ENCODE measurements at places on chromosomes 4 and X.
A peak's percentile ranks its signal among the peaks of the same experiment; 100 is the strongest.

GRCh38 chr4:185011408-185011807 is 6.9 kb upstream of the HELT start:
- DNase-seq = no peak

DNA sequence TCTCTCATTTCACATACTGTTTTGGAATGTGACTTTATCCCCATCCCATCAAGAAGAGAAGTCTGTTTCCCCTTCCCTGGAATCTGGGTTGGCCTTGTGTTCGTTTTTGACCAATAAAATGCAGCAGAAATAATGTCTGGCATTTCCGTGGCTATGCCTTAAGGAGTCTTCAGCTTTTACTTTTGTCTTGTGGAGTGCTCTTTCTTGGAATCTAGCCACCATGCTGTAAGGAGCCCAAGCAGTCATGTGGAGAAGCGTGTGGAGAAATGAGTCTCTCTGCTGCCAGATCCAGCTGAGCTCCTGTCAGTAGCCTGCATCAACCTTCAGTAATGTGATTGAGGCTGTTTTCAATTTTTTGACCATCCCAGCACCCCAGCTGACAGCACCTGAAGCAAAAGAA is 84.4 kb upstream of the ARMCX2 start:
- no peak for DNase-seq

DNA sequence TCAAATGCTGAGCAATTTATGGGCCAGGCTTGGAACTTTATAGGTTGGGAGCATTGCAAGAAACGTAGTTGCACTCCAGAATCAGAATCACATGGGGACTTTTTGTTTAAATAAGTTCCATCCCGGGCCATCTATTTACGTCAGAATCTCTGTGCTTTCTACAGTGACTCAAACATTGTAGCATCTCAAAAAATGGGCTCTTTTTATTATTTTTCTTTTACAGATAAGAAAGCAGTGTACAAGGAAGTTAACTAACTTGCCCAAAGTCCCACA is 10.2 kb downstream of the CC2D2A start:
- DNase-seq = peak; percentile 31

- DNase-seq = no peak
Observed at GRCh38 chr4:150525321-150525868, 56.6 kb upstream of the MAB21L2 start.

DNA sequence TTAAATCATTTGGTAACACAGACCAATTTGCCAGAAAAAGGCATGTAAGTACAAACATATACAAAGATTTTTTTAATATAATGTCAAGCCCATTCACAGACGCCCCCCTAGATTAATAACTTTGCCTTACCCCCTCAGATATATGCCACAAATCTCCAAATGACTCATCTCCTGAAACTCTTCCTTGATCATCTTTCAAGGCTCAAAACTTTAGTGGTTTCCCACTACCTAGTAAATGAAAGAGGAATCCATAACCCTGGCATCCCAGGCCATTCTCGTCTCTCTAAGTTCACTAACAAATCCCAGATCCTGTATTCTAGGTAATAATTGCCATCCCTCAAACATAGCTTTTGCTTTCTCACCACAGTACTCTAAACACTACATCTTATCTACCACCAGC is 61.9 kb downstream of the PRSS12 start:
- DNase-seq = no peak

- DNase-seq = no peak
Observed at GRCh38 chrX:123476611-123477219, 256.1 kb downstream of the THOC2 start.

DNA sequence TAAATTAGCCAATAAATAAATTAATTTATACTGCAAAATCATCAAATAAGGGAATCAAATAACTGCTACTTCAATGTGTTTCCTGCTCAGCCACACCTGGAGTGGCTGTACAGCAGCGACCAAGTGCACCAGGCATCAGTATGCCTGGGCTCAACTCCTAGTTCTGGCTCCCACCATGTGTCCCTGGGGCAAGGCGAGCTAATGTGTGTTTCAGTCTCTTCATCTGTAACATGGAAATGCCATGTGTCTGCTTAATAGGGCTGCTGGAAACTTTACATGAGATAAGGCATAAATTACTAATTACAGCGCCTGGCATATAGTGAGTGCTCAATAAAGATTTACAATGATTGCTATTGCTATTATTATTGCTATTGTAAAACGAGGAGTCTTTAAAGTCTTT is 109.1 kb upstream of the PDLIM3 start:
- no peak for DNase-seq

DNA sequence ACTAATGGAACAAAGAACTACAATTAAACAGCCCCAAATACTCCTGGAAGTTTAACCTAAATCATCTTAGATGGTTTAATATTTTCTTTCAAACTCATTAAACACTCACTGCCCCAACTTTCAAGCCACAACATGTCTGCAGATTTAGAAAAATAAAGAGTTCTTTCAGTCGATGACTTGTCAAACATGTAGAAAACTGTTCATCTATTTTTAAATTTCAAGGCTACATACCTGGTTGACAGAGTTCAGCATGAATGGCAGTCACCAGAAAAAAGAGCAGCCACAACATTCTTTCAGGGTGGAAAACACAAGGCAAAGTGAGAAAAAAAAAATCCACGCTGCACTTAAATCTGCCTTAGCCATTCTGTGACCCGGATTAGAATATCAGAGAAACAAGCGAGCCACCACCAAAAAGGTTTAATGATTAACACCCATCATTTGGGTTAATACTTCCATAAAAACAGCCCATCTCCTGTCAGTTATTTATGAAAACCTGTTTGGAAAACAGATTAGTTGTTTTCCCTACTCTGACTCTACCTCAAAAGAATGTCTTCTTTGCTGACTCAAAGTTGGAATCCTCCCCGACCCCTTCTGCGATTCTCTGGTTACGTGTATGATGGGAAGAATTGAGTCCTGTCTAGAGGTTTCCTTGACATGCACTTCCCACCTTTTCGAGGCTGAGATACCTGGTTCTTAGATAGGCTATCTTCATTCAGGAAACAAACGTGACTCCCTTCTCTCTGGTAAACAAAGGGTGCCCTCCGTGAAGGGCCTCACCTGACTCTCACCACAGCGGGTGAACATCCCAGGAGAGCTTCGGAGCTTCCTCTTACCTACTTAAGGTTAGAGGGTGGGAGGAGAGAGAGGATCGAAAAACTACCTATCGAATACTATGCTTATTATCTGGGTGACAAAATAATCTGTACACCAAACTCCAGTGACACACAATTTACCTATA is at the start of gene CLTRN:
TSS of gene CLTRN (minus strand) at position 319 of the 958 bp plus-strand sequence. CDS start at position 289, 30 bp downstream.
- DNase-seq = no peak

DNA sequence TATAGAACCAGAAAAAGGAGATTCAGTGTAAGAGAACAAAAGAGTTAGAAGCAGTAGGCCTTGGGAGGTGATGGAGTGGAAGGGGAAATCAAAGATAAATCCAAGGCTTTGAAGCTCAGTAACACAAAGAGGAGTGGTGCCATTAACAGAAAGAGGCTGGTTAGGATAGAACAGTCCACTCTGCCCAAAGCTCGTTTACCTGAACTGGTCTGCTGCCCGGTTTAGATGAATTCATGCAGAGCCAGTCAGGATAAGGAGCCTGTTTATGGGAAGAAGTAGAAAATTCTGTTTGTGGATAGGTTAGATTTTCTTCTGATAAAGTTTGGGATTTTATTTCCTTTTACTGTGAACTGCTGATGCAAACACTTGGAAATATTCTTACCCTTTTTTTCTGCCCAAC is 80.6 kb downstream of the HMGB2 start:
- DNase-seq = no peak

GRCh38 chrX:20498851-20499635 is 232.3 kb upstream of the RPS6KA3 start:
- DNase-seq = peak; percentile 27

DNA sequence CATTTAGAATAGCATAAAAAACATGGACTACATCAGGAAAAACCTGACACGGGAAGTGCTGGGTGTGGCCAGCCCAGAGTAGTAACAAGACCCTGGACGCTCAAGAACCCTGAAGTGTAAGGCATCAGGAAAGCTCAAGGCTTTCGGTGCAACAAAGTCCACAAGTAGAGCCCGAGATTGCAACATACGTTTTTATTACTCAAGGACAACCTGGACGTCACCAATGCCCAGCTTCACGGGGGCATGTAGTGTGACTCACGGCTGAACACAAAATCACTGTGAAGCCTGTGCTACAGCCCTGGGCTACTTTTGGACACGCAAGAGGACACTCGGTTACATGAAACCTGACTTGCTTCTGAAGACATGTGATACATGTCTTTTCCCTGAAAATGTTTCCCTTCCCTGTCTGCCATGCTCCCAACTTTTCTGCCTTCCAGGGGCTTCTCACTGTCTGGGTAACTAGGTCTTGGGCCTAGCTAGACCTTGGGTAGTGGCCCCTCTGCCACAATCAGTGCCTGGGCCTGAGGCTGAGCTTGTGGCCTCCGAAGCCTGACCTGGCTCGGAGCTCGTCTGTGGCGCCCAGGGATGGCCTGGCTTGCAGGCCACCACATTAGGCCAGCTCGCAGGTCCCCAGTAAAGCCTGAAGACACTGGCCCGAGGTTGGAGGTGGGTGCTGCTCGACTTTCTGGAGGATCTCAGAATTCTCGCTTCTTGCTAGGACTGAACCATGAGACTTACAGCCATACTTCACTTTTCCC is 9.2 kb downstream of the IRAK1 start:
- DNase-seq = no peak

DNA sequence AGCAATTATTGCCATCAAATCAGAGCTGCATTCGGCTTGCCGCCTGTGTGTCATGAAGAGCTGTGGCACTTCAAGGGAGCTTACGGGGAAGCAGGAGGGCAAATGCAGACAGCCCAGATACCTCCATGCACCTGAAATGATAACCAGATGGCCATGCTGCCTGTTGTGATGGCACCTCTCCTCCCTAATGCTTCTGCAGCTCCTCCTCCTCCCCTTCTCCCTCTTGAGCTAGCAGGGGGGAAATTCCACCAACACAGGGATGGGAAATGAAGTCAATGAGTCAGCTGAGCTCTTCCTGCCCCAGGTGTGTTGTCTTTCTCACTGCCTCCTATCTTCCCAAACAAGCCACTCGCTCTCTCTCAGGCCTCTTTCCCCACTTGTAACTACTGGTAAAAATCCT is 565.0 kb downstream of the BCOR start:
- no peak for DNase-seq

DNA sequence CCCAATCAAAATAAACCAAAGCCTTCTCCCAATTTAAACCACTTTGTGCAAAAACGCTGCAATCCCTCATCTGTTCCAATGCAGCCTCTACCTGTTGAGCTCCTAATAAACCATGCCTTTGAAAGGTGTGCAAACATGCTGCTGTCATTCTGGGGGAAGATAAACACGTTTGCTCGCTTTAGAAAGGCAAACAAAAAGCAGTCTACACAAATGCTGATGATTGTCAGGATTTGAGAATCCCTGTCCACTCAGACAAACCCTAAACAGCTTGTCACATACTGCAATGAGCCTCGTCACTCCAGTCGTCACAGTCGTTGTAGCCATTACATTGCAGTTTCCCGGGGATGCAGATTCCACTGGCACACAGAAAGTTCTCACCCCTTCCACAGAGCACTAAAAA is 145.2 kb downstream of the CORIN start:
- no peak for DNase-seq

DNA sequence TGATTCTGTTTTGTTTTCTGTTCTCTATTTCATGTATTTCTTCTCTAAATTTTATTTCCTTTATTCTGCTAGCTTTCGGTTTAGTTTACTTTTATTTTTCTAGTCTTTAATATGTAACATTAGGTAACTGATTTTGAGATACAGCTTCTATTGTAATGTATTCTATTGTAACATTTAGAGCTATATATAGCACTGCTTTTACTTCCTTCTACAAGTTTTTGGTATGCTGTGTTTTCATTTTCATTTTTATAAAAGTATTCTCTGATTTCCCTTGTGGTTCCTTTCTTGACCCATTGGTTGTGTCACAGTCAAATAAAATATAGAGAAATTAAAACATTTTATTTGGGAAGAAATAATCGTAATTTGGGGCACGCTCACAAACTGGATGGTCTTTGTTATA is 13.9 kb upstream of the CT47A1 start:
- no peak for DNase-seq

GRCh38 chr4:155569960-155570515 is 96.6 kb upstream of the GUCY1A1 start:
- no peak for DNase-seq

DNA sequence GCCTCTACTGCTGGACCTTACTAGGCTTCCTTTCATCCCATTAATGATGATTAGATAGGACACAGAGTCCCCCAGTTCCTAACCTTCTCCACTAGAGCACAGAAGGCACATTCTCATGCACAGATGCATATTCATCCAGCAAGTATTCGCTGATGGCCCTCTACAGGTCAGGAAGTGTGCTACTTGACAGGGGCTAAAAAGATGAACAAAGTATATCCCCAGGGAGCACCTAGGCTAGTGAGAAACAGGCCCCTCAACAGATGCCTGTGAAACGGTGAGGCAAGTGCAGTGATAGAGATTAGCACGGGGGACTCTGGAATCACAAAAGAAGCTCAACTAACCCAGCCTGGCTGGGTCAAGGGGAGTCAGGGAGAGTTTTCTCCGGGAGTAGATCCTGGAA is 95.8 kb downstream of the MGST2 start:
- DNase-seq = no peak

DNA sequence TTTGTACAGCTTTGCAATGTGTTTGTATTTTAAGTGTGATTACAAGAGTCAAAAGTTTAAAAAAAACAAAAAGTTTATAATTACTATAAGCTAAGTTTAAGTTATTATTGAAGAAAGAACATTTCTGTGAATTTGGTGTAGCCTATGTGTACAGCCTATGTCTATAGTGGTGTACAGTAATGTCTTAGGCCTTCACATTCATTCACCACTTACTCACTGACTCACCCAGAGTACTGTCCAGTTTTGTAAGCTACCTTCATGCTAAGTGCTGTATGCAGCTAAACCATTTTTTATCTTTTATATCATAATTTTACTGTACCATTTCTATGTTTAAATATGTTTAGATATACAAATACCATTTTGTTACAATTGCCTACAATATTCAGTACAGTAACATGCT is 182.3 kb downstream of the RPA4 start:
- no peak for DNase-seq

DNA sequence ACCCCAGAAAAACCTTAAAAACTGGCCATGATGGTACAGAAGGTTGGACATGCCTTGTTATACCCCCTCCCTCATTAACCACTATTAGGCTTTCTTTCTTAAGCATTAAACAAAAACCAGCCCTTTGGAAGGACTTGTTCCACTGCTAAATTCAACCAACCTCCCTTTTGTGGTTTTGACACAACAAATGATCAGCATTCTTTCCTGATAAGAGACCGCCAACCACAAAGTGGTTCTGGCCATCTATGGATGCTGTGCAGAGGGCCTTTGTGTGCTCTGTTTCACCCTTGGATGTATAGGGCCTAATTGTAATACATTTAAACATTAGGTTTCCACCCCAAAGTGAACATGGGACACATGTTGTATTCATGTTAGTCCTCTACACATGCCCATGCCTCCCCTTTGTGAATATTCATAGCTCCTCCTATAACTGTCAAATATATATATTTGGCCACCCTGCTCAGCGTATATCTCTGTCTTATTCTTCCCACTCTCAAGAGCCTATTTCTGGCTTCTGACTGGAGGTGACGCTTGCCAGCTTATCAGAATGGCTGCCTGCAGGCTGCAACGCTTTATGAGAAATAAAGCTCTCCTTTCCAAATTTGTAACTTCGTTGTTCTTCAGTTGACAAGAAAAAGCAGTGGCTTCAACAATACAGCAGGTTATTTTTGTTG is 126.6 kb downstream of the NPNT start:
- no peak for DNase-seq

- DNase-seq = no peak
Observed at GRCh38 chr4:113593400-113594230, 167.9 kb downstream of the CAMK2D start.

GRCh38 chr4:74715706-74716435 is 78.5 kb downstream of the BTC start:
- DNase-seq = no peak

- peak; percentile 19 for DNase-seq
Observed at GRCh38 chr4:17376205-17376604, 135.7 kb downstream of the QDPR start.
